B cell (primary cell): ENCODE measurements at places on chromosomes 6 and 20. TPM values are rescaled to one million over a fixed set of nuclear protein-coding genes. Genes with fewer than 3 reads are reported as not detected.

The HNF4A gene
- total RNA-seq = not detected in 2 replicates

The MATN4 gene
- total RNA-seq = not detected in 2 replicates

The BTN1A1 gene
- 0.53 and 0.74 TPM in 2 replicates for total RNA-seq

The SPINT3 gene
- not detected in 2 replicates for total RNA-seq

The TXLNB gene
- total RNA-seq = 3.3 and 3.6 TPM in 2 replicates

The NTSR1 gene
- not detected in 2 replicates for total RNA-seq

The SEMG2 gene
- not detected in 2 replicates for total RNA-seq

The RIMS4 gene
- total RNA-seq = not detected in 2 replicates

GRCh38 chr6:170049641-170050561, 241.0 kb downstream of the DLL1 start:
- no peaks in the 10 kb centered on the region for H3K4me1 ChIP-seq
- H3K27me3 ChIP-seq = no peaks in the 10 kb centered on the region
- H3K36me3 ChIP-seq = no peaks in the 10 kb centered on the region

GRCh38 chr6:9492790-9493189, 922.1 kb downstream of the TFAP2A start:
- H3K4me1 ChIP-seq = no peaks in the 10 kb centered on the region
- no peak overlapping the region for H3K27ac ChIP-seq
- H3K36me3 ChIP-seq = no peaks in the 10 kb centered on the region
- no peaks in the 10 kb centered on the region for H3K27me3 ChIP-seq
- H3K4me3 ChIP-seq = no peak overlapping the region

- no peaks in the 10 kb centered on the region for H3K36me3 ChIP-seq
- H3K27me3 ChIP-seq = no peaks in the 10 kb centered on the region
- H3K4me3 ChIP-seq = no peak overlapping the region
- H3K4me1 ChIP-seq = peaks cover 38% of the 10 kb centered on the region
These were observed 489.8 kb upstream of the SOX4 start for GRCh38 chr6:21103626-21104224.

DNA sequence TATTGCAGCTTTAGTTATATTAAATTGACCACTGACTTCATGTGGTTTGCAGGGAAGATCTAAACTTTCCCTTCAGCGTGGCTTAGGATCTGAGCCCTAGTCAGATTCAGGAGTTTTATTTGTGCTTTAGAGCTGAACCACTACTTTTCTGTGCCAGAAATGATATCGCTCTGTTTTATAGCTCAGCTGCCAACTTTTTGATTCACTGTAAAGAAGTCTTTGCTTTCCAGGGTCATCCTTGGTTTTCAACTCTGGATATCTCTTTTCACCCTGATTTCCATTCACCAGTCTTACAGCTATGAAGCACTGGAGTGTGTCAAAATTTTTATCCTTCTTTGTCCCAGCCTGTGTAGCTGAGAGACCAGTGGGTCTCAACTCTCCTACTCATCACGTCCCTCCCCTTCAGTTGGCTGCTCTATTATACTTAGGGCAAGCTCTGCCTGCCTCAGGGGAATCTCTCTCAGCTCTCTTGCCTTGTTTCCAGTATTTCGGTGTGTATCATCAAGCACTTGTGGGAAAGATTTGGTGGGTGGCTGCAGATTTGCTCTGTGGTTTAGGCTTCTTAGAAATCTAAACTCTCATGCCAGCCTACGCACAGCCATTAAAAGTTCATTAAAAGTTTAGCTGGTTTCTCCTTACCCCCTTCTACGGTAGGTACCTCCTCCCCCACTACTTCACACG, 425.5 kb downstream of the TENT5A start:
- no peaks in the 10 kb centered on the region for H3K27me3 ChIP-seq
- no peak overlapping the region for H3K4me3 ChIP-seq
- H3K4me1 ChIP-seq = no peaks in the 10 kb centered on the region
